ENCODE measurements at places on chromosomes 4 and X.

DNA sequence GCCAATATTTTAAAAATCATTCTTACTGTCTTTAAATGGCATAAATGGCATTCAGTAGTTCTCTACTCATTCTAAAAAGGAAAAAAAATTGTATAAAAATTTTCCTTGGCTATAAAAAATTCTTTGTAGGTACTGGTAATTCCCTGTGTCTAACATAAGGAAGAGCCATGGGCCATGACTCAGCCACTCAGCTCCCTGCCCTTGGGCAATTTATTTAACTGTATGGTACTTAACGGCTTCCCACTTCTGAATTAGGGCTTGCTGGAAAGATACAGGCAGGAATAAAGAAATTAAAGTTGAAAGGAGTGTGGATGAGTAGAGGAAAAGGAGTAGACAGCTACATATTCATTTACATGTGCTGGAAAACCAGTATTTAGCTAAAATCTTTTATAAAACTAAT lies 30.6 kb downstream of the ABHD18 start:
- no peak for DNase-seq

DNA sequence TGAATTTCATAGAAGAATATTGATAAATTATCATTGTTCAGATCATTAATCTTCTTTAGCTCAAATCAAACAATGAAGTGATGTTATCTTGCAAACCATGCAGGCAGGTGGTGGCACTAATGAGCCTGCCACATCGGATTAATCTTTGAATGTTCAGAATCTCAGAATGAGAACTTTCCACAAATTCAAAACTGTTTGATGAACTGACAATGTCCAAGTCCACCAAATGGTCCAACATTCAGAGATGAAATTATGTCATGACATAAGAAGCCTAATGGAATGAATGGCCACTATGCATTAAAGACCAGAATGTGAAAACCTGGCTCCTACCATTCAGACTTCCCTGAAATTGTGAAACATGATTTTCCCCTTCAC lies 67.5 kb downstream of the SORBS2 start:
- no peak for DNase-seq

- DNase-seq: no peak
These were observed 579 bp downstream of the OGT start for GRCh38 chrX:71533516-71533850.

- no peak for DNase-seq
These were observed 63.0 kb downstream of the HADH start for GRCh38 chr4:108052558-108053120.
